Esophagus muscularis mucosa (tissue), 4 donors: ENCODE measurements at places on chromosomes 6 and 20.

DNA sequence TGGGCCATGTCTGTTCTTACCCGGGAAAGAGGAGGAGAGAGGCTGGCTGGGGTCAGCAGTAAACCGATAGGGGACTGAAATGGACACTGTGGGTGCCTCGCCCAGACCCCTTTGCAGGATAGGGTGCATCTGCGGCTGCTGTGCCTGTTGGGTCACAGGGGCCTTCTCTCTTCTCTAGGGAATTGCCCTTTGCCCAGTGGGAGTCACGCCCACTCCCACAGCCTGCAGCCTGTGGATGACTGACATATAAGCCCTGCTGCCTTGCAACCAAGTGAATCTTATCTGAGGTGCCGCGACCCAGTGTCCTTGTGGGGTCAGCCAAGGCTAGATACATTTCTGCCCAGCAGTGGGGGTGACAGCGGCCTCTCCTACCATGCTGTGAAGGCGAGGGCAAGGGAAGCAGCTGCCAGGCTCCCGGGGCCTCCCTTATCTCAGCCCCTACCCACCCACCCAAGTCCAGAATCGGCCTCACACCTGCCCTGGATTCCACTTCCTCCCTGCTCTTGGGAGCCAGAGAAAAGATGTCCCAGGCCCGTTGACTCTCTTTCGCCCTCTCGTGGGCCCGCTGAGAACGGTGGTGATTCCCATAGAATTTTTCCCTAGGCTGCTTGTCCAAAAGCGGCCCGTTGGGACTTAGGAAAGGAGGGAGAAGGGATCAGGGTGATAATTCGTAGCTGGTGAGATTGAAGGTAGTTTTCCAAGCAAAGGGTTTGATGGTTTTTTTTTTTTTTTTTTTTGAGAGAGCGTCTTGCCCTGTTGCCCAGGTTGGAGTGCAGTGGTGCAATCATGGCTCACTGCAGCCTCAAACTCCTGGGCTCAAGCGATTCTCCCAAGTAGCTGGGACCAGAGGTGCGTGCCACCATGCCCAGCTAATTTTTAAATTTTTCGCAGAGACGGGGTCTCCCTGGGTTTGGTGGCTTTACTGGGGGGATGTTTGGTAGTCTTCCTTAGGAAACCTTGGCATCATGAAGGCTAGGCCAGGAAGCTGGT lies 76.4 kb upstream of the RNF24 start:
- no peak for DNase-seq

GRCh38 chr6:122766256-122766655 lies 13.3 kb upstream of the FABP7 start:
- no peak for DNase-seq

GRCh38 chr20:63082308-63082938 lies 75.7 kb upstream of the BHLHE23 start:
- no peak for DNase-seq

GRCh38 chr20:48603116-48603818 lies 224.5 kb downstream of the PREX1 start:
- no peak for DNase-seq

- no peak for DNase-seq
These were observed 183.9 kb downstream of the FOXA2 start for GRCh38 chr20:22400440-22400839.
